ENCODE measurements at places on chromosomes 16 and 17. TPM values are rescaled to one million over a fixed set of nuclear protein-coding genes. Genes with fewer than 3 reads are reported as not detected.

DNA sequence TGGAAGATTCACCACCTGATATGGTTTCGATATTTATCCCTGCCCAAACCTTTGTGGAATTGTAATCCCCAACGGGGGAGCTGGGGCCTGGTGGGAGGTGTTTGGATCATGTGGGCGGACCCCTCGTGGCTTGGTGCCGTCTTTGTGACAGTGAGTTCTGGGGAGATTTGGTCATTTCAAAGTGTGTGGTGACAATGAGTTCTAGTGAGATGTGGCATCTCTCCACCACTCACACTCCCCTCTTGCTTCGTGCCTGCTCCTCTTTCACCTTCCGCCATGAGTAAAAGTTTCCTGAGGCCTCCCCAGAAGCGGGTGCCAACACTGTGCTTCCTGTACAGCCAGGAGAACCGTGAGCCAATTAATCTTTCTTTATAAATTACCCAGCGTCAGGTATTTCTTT is 9.7 kb downstream of the CCDC57 start:
- DNase-seq, result no peak

DNA sequence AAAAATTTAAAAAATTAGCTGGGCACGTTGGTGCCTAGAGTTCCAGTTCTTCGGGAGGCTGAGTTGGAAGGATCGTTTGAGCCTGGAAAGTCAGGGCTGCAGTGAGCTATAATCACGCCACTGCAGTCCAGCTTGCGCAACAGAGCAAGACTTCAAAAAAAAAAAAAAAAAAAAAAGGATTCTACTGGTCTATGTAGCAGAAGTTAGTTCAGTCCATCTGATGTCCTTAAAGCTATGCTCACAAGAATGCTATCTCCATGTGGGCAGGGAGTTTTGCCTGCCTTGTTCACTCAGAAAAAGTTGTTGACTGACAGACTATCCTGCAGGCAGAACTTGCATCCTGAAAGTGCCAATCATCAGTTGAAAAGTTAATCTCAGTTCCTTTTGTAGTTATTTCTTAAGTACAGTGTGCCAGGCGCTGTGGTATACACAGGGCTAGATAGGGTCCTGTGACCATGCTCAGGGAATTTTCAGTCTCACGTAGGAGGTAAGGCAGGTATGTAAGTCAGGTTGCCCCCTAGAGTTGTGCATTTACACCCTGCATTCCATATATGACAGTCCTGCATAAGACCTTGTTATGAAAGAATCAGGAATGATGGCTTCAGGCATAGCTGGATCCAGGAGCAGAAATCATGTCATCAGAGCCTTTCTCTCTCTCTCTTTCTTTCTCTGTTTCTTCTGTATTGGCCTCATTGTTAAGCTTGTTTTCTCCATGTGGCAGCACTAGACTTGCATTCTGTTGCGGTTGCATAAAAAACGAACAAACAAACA is 7.6 kb downstream of the SYT17 start:
- DNase-seq, result no peak

- no peak for DNase-seq
Measured at GRCh38 chr16:66403531-66404145, 23.5 kb upstream of the BEAN1 start.

DNA sequence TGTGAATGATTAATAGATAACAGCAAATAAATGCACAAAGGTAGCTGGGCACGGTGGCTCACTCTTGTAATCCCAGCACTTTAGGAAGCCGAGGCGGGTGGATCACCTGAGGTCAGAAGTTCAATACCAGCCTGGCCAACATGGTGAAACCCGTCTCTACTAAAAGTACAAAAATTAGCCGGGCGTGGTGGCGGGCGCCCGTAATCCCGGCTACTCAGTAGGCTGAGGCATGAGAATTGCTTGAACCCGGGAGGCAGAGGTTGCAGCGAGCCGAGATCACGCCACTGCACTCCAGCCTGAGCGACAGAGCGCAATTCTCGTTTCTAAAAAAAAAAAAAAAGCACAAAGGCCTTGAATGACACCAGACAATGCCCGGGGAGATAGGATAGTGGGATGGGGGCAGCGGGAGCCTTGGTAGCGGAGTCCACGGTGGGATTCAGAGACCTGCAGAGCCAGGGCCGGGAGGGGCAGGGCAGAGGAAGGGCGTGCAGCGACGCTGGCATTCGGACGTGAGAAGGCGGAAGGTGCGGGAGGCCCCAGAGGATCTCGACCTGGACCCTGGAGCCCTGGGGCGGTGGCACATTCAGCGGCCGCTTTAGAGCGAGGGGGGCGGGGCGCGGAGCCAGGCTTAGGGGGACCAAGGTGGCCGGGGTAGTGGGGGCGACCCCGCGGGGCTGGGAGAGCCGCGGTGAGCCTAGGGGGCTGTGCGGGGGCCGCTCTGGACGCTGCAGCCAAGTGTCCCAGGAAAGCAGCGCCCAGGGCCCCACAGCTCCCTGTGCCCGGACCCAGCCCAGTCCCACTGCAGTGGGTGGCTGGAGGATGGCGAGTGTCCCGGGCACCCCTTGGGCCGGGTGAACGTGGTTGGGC is 999 bp upstream of the FLYWCH2 start:
- no peak for DNase-seq

DNA sequence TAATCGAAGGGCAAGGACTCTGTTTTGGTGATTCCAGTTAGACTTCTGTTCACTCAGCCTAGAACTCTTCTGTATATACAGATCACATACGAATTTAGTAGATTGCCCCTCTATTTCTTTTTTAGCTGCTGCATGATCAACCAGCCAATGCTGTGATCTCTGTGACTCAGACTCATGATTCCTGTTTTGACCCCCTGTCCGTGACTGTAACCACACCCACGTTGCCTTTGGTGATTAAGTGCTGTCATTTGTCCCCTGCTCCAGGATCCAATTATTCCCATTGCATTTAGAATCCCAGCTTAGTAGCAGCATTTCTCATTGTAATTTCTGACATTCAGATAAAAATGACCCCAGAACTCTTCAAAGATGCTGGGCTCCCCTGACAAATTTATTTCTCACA is 545.7 kb downstream of the NPIPA7 start:
- no peak for DNase-seq

DNA sequence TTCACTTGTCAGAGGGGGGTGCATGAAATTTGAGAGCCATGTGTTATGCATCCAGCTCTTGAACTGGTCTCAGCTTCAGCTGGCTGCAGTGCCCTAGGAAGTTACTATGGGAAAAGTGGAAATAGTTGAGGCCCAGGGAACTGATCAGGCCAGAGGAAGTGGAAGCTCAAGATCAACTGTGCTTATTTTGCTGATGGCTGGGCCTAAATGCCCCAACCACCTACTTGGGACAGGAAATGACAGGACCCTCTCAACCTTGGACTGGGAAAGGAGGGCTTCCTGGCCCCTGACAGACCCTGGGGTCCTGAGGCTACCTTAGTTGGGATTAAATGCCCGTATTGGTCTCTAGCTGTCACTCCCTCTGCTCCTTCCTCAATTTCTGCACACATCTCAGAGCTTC is 1.2 kb upstream of the TAOK2 start:
- DNase-seq, result no peak

DNA sequence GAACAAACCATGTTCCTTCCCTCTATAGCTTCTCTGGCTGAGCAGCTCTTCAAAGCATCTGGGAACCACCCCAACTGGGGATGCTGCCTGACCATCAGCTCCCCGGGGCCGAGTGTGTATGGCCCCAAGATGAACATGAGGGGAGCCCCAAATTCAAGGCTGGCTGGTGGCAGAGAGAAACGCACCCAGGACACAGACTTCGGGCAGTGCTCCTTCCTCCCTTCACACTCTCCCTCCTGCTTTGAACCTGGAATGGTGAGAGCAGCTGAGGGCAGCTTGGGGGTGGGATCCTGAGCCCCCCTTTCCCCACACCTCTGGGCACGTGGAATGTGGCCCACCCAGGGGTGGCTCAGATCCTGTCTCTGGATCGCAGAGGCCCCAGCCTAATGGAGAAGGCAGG is 17.2 kb downstream of the TLE7 start:
- no peak for DNase-seq

DNA sequence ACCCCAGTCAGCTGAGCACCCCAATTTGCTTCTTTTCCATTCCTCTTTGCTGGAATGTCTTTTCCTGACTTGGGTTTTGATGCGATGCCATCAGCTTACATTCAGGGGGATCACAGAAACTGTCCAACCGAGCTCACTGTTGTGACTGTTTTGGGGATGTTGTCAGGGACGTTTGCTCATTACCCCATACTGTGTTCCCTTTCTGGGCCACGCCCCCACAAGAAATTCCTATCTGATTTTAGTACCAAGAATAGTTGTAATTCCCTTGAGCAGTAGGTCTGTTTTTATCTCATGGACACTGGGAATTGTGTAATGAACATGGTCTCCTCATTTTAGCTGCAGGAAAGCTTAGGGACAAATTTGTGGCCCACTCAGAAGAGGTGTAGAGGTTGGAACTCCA is 2.6 kb upstream of the NTN1 start:
- DNase-seq, result no peak

GRCh38 chr16:19837331-19837980 is 47.2 kb downstream of the GPRC5B start:
- no peak for DNase-seq

LLGL2 gene
- total RNA-seq, result 6.4 TPM

CHST6 gene
- 8.3 TPM for total RNA-seq

ATP1B2 gene
- total RNA-seq, result 1.4 TPM

PIGW gene
- 1.8 TPM for total RNA-seq

PIGS gene
- total RNA-seq, result 63.1 TPM

ZNF23 gene
- total RNA-seq, result 10.1 TPM

All from thoracic aorta (tissue), 2 donors.